ENCODE measurements at places on chromosomes 6 and 20.

DNA sequence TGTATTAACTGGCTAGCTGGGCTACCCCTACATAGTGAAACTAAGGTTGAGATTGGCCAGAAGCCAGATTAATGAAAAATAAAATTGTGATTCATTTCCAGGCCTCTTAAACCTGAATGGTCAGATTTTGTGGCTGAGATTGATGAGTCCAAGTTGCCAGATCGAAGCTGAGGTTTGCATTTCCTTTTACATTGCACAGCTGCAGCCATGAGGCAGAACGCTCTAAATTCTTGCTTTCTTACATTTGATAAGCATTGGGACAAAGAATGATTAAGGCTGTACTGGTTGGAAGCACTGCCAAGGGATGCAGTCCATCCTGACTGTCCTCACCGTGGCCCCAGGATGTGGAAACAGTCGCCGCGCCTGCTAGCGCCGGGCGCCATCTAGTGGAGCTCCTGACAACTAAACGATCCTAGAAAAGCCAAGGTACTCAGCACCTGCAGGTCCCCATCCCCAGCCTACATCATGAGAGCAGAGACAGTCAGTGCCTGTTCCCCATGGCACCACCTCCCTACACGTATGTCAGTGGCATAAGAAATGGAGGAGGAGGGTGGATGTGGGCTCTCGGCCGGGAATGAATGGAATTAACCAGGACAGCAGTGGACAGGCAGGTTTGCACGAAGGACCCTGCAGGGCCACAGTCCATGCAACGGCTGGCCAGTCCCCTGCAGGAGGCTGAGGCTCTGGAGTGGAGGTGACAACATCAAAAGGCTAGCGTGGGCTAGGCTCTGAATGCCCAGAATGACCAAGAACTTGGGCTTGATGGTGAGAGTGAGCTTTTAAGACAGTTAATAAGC lies 19.0 kb downstream of the PXDC1 start:
- peak; percentile 89 for DNase-seq

- DNase-seq, result no peak
These were observed 28.9 kb downstream of the TBC1D7 start for GRCh38 chr6:13299403-13299821.

DNA sequence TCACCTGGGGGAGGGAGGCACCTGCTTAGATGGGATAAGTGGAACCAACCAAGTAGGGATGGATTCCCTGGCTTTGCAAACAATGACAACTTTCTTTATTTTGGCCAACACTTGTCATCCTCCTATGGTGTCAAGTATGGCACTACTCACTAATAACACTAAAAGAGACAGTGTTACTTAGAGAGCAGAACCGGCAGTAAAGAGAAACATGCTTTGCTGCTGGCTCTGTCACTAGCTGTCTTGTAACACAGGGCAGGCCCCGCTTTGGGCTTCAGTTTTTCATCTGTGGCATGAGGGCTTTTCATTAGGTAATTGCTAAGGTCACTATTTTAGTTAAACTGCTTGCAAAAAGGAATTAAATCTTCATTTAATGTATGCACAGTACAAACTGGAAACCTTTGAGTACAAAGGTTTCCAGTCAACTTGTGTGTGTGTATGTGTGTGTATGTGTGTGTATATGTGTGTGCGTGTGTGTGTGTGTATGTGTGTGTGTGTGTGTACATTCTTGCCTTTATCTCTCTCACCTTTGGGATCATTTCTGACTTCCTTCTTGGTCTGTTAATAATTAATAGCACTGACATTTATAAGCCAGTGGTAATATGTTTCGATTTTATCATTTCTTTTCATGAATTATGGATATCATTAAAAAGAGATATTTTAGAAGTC lies 64.7 kb downstream of the BTBD3 start:
- DNase-seq, result no peak

DNA sequence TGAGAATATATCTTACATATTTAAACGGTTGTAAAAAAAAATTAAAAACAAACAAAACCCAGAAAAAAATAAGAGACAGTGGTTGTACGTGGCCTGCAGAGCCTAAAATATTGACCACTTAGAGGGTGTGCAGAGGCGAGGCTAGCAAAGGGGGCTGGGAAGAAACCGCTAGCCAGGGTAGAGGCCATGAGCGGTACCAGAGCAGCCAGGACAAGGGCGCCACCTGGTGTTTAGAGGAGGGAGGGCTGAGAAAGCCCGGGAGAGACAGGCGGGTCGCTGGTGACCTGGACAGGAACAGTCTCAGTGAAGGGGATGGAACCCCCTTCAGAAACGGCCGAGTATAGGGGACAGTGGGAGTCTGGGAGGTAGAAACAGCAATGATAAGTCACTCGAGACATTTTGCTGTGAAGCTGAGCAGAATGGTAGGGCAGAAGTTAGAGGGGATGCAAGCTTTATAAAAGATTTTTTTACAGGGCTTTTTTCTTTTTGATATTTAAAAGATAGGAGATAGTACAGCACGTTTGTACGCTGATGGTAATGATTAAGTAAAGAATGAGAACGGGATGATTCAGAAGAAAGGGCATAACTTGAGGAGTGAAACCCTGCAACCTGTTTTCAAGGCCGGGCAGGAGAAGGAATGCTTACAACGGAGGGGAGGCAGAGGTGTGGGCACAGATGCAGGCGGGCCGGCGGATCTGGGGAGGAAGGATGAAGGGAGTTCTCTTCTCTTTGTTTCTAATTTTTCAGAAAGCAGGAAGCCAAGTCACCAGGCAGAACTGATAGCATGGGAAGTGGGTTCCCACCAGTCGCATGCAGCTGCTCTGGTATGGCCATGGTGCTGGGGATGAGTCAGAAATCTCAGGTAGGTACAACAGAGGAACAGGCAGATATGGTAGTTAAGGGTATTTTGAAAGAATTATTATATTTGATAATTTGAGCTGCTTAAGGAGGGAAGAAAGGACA lies 76.2 kb downstream of the FAM229B start:
- DNase-seq, result no peak

- no peak for DNase-seq
These were observed 31.1 kb downstream of the NTSR1 start for GRCh38 chr20:62739581-62740285.

GRCh38 chr6:18215436-18215835 lies 48.9 kb downstream of the DEK start:
- DNase-seq, result no peak

DNA sequence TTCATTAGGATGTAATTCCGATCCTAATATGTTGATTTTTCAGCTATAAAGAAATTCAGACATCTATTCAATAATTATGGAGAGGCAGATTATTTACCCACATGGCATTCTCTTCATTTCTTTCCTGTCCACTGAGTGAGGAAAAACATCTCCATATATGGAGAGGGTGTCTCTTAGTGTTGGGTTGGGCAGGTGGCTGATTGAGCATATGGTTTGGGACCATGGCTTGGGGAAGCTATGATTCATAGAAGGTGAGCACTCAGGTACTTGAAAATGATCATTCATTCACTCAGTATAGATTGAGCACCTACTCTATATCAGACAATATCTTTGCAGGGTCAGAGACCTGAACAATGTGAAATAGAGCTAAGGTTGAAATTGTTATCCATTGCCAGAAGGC lies 41.3 kb upstream of the IL20RA start:
- DNase-seq, result no peak

GRCh38 chr6:138722425-138723371 lies 50.9 kb upstream of the CCDC28A start:
- no peak for DNase-seq

DNA sequence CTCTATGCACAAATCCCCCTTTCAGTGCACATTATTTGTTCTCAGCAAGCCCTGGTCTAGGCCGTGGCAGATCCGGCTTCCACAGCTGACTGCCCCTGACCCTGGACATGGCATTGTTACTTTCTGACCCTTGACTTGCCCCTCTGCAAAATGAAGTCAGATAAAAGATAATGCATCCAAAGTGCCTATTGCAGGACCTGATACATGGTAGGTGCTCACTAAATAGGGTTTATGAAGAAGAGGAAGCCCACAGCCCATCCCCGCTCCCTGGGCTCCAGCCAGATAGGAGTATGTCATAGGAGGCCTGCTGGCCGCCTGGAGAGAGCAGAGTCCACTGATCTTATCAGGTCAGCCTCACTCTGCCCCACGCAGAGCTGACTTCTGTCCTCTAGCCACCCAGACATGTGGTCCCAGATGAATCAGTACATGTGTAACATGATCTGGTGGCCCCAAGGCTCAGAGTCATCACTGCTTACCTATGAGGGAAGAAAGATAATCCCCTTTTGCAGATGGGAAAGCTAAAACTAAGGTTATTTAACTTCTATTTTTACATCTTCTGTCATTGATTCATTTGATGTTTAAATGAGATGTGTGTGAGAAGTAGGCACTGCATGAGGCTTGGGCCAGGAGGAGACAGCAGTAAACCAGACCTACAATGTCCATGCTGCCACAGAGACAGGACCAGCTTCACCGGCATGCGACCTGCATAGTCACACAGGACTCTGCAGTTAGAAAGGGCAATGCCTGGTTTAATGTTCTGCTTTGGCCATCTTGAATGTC lies 20.4 kb downstream of the MAFB start:
- DNase-seq, result no peak

- no peak for DNase-seq
These were observed 13.3 kb upstream of the PTPN1 start for GRCh38 chr20:50496773-50497385.

DNA sequence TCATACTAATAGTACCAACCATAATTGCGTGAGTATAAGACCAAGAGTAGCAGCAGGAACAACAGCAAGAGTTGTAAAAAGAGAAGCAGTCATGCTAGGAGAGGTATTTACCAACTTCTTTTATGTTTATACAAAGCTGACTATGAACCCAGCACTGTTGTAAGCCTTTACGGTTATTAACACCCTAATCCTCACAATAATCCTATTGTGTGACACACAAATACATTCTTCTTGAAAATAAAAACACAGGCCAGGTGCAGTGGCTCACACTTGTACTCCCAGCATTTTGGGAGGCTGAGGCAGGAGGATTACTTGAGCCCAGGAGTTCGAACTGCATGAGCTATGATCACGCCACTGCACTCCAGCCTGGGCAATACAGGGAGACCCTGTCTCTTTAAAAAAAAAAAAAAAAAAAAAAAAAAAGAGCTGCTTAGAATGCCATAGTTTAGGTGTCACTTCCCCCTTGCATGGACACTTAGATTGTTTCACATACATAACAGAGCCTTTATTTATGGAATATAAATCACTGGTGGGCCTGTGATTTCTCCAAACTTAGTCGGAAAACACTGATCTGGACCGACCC lies 20.2 kb downstream of the HCK start:
- DNase-seq, result no peak
